ENCODE measurements at places on chromosomes 5 and 9. TPM values are rescaled to one million over a fixed set of nuclear protein-coding genes. Genes with fewer than 3 reads are reported as not detected.

DNA sequence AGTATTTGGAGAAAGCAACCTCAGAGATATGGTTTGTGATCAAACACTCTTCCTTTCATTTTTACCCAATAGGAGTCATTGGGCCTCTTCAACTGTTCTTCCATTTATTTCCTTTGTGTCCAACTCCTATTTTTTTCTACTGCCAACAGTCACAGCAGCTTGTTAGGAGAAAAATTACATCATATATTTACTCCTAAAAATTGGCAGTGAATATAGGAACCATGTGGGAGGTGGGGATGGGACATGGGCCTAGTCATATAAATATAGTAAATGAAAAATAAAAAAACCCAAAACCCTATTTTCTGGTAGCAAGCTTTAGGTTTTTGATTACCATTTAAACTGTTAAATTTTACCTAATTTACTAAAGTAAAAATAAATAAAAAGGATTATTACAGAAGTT lies 134.9 kb upstream of the MPDZ start:
- no peak overlapping the region for H3K4me3 ChIP-seq
- no peaks in the 10 kb centered on the region for H3K4me1 ChIP-seq
- H3K36me3 ChIP-seq = no peaks in the 10 kb centered on the region
- no peak for DNase-seq
- H3K27ac ChIP-seq = no peak overlapping the region
- no peaks in the 10 kb centered on the region for H3K27me3 ChIP-seq

GRCh38 chr9:132806723-132807421 lies 71.2 kb downstream of the AK8 start:
- no peak overlapping the region for H3K27ac ChIP-seq
- H3K4me3 ChIP-seq = no peak overlapping the region
- H3K36me3 ChIP-seq = no peaks in the 10 kb centered on the region
- peaks cover 44% of the 10 kb centered on the region for H3K27me3 ChIP-seq
- DNase-seq = no peak

- no peak overlapping the region for H3K27ac ChIP-seq
- DNase-seq = no peak
- no peak overlapping the region for H3K4me3 ChIP-seq
- no peaks in the 10 kb centered on the region for H3K4me1 ChIP-seq
- no peaks in the 10 kb centered on the region for H3K27me3 ChIP-seq
These were observed 435.1 kb upstream of the CDH9 start for GRCh38 chr5:27473307-27474046.

- H3K4me3 ChIP-seq = no peak overlapping the region
- H3K4me1 ChIP-seq = peaks cover 11% of the 10 kb centered on the region
- H3K27me3 ChIP-seq = no peaks in the 10 kb centered on the region
- peaks cover 20% of the 10 kb centered on the region for H3K36me3 ChIP-seq
These were observed 215.2 kb downstream of the CRB2 start for GRCh38 chr9:123571240-123571639.

- H3K4me1 ChIP-seq = no peaks in the 10 kb centered on the region
- no peaks in the 10 kb centered on the region for H3K36me3 ChIP-seq
- H3K4me3 ChIP-seq = no peak overlapping the region
- H3K27me3 ChIP-seq = no peaks in the 10 kb centered on the region
- DNase-seq = no peak
These were observed 155.3 kb downstream of the ISOC1 start for GRCh38 chr5:129249886-129250285.

- no peak for DNase-seq
- H3K27ac ChIP-seq = no peak overlapping the region
- H3K27me3 ChIP-seq = no peaks in the 10 kb centered on the region
- H3K4me1 ChIP-seq = no peaks in the 10 kb centered on the region
- peaks cover 7% of the 10 kb centered on the region for H3K36me3 ChIP-seq
- no peak overlapping the region for H3K4me3 ChIP-seq
These were observed 37.1 kb upstream of the TDRD7 start for GRCh38 chr9:97374811-97375210.

DNA sequence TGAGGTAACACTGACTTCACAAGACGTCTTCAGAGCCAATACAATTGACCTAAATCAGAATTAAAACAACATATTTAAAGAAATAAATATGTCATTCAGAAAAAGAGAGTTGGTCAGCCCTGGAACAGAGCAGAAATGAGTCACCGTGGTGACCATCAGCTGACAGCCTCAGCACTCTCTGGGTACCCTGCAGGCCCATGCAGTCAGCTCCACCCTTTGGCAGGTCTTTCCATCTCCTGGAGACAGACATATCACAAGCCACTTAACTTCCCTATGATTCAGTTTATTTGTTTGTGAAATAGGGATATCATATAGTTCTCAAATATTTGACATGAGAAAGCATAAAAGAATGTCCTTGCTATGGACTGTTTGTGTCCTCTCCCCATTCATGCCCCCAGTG lies 151.6 kb upstream of the MEF2C start:
- no peaks in the 10 kb centered on the region for H3K27me3 ChIP-seq
- no peaks in the 10 kb centered on the region for H3K4me1 ChIP-seq
- no peaks in the 10 kb centered on the region for H3K36me3 ChIP-seq
- no peak overlapping the region for H3K27ac ChIP-seq

DNA sequence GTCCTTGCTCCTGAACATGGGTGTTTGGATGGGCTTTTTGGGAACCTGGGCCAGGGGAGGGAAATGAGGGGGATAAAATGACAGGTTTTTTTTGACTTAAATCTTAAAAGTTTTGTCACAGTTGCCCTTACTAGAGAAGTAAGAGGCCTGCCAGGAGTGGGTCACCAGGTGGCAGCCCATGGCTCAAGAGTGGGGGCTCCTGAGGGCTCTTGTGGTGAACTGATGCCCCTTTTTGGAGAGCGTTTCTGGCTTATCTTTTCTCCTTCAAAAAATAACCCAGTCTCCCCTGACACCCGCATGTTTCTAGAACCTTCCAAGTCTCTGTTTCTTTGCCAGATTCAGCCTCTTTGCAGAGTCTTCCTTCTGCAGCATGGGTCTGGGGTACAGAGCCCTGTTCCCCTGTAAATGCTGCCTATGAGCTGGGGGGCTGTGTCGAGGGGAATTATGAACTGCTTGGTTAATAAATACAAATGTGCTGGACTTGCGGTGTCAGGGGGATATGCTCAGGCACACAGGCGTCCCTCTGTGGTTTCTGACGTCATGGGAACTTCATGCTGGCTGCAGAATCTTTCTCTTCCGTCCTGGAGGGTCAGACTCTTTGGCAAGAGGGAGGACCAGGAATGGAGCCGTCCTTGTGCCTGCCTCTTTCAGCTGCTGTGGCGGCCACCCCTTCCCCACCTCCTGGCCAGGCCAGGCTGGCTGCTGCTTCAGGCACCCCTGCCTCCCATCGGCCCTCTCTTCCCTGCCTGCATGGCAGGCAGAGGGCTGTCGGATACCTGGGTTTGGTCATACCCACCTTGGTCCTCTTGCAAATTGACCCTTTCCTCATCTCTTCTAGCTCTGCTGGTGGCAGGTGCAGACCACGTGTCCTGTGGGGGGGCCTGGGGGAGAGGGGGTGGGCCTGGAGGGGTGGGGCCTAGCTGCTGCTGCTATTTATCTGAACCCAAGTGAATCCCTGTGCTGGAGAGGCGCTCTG lies 30.1 kb downstream of the PTPA start:
- peak overlapping the region; percentile 35 for H3K4me3 ChIP-seq
- H3K4me1 ChIP-seq = peaks cover 37% of the 10 kb centered on the region

GRCh38 chr5:24555229-24555628 lies 89.5 kb downstream of the CDH10 start:
- DNase-seq = no peak
- H3K27me3 ChIP-seq = no peaks in the 10 kb centered on the region
- no peaks in the 10 kb centered on the region for H3K36me3 ChIP-seq

DNA sequence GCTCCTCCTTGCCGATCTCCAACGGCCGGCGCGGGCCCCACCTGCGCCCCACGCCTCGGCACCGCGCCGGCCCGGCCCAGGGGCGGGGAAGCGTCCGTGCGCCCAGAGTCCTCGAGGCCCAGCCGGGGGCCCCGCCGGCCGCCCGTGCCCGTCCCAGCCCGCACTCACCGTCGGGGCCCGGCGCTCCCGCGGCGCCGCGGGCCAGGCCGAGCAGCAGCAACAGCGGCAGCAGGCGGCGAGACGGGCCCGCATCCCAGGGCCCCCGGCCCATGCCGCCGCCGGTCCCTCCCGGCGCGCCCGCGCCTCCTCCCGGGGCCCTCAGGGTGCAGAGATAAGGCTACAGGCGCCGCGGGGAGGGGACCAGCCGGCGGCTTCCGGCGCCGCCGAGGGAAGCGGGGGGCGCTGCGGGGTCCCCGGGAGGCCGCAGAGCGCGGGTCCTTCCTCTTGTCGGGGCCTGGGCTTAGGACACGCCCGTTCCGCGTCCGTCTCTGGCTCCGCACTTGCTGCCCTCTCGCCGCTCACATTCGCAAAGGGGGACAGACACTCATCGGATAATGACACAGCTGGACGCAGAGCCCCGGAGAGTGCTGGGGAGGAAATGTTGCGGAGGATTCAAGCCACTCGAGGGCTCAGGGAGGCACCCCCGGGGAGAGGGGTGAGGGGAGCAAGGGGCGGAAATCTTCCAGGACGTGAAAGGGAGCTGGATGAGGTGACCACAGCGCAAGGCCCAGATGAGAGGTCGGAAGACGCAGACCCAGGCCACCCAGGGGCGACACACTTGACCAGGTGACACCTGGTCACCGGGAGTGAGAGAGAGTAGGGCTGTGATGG lies at the start of gene SUSD1:
Gene SUSD1 (minus strand): TSS at position 333 of the 831 bp plus-strand sequence. CDS start 62 bp downstream, at position 271.
- H3K36me3 ChIP-seq = peaks cover 3% of the 10 kb centered on the region
- H3K4me1 ChIP-seq = peaks cover 43% of the 10 kb centered on the region
- peak within 1 kb of the TSS; percentile 80 for H3K4me3 ChIP-seq
- peaks cover 8% of the 10 kb centered on the region for H3K27me3 ChIP-seq

DNA sequence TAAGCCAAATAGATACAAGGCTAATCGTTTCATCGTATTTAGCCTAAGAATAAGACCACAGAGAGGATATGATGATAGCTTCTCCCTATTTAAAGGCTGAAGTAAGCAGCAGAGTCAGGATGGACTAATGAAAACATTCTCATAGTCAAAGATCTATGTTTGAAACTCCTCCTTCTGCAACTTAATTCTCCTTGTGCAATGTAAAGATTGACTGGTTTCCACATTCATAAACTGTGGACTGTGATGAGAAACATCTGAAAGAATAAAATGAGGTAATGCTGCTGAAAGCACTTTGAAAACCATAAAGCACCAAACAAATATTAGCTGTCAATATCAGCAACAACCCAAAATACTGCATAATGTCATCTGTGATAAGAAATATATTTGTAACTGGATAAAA lies 361.9 kb downstream of the CSNK1G3 start:
- no peak for DNase-seq
- no peaks in the 10 kb centered on the region for H3K4me1 ChIP-seq
- no peaks in the 10 kb centered on the region for H3K36me3 ChIP-seq
- no peak overlapping the region for H3K27ac ChIP-seq
- no peaks in the 10 kb centered on the region for H3K27me3 ChIP-seq

DNA sequence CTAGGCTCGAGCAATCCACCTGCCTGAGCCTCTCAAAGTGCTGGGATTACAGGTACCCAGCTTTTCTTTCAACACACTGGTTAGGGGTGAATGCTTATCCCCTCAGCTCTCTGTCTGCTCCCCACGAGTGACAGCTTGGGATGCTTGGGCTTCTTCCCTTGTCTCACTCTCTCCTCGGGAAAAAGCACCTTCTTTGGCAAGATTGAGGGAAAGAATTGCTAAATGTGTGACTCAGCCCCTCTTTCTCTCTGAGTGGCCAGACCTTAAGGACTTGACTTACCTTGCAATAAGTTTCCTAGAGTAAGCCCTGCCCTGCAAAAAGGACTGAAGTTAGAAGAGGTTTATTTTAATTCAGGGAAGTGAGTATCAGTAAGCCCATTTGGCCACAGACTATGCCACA lies 68.1 kb upstream of the ERBIN start:
- no peaks in the 10 kb centered on the region for H3K27me3 ChIP-seq
- no peaks in the 10 kb centered on the region for H3K36me3 ChIP-seq
- H3K4me3 ChIP-seq = no peak overlapping the region
- no peak overlapping the region for H3K27ac ChIP-seq
- H3K4me1 ChIP-seq = peaks cover 3% of the 10 kb centered on the region

DNA sequence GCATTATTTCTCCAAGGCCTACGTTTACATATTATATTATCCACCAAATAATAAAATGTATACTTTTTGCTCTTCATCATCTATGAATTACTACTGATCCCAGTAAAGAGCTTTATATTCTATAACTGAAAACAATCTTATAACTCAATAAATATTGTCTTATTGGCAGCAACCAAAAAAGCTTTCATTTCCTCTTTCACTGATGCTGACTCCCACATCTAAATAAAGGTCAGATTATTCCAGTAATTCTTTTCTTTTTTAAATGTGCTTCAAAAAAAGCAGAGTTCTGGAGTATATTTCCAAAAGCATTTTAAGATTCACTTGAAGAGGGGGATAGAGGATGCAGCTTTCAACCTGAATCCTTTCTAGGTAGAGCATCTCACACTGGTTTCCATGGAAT lies 75.3 kb upstream of the NR4A3 start:
- H3K4me3 ChIP-seq = no peak overlapping the region
- no peaks in the 10 kb centered on the region for H3K36me3 ChIP-seq
- DNase-seq = no peak
- H3K27ac ChIP-seq = no peak overlapping the region
- no peaks in the 10 kb centered on the region for H3K4me1 ChIP-seq

DNA sequence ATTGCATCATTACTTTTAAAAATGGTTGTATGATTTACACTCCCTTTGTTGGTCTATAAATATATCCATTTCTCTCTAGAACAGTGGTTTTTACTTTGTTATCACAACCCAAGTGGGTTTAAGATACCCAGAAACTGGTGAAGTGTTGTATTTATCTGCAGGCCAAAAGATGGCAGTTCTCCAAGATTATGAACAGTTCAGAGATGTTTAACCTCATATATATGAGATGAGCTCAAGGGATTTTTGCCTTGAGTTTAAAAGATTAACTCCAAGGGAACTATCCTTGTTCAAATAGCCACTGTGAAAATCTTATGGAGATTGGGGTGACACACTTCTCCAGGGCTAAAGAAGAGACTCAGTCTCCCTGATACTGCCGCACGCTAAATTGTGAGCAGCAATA lies 572.6 kb downstream of the TLE4 start:
- H3K27ac ChIP-seq = no peak overlapping the region
- no peak overlapping the region for H3K4me3 ChIP-seq
- DNase-seq = no peak
- H3K4me1 ChIP-seq = no peaks in the 10 kb centered on the region
- no peaks in the 10 kb centered on the region for H3K36me3 ChIP-seq

GRCh38 chr5:65871182-65871581 lies 55.2 kb upstream of the ERBIN start:
- H3K27me3 ChIP-seq = no peaks in the 10 kb centered on the region
- H3K4me1 ChIP-seq = peaks cover 14% of the 10 kb centered on the region
- no peak overlapping the region for H3K4me3 ChIP-seq
- no peaks in the 10 kb centered on the region for H3K36me3 ChIP-seq
- peak; percentile 22 for DNase-seq
- no peak overlapping the region for H3K27ac ChIP-seq

- peaks cover 17% of the 10 kb centered on the region for H3K27me3 ChIP-seq
- H3K4me1 ChIP-seq = peaks cover 3% of the 10 kb centered on the region
- H3K27ac ChIP-seq = no peak within 1 kb of the TSS
These were observed at the start of gene LURAP1L for GRCh38 chr9:12774861-12775678. Gene LURAP1L (plus strand): TSS chr9:12775020. CDS start chr9:12775716, 696 bp downstream.

GRCh38 chr5:139212486-139212885 lies 14.3 kb upstream of the SIL1 start:
- no peak overlapping the region for H3K27ac ChIP-seq
- no peaks in the 10 kb centered on the region for H3K36me3 ChIP-seq
- no peak overlapping the region for H3K4me3 ChIP-seq
- no peak for DNase-seq
- peaks cover 2% of the 10 kb centered on the region for H3K4me1 ChIP-seq
- H3K27me3 ChIP-seq = no peaks in the 10 kb centered on the region

The RUFY1 gene
- 34.0 TPM for total RNA-seq

The PCDHGB4 gene
- total RNA-seq = 0.07 TPM

The CSF2 gene
- total RNA-seq = 125 TPM

The BARHL1 gene
- total RNA-seq = not detected

The CNTLN gene
- total RNA-seq = 0.27 TPM

The ZDHHC21 gene
- total RNA-seq = 6.7 TPM

The SURF6 gene
- 18.2 TPM for total RNA-seq
